Stimulated activated CD4-positive, alpha-beta T cell treated with anti-CD3 and anti-CD28 coated beads, Interleukin-4, amount 100 ng/mL, for 4 hours (primary cell): ENCODE measurements at places on chromosomes 1 and 21.

DNA sequence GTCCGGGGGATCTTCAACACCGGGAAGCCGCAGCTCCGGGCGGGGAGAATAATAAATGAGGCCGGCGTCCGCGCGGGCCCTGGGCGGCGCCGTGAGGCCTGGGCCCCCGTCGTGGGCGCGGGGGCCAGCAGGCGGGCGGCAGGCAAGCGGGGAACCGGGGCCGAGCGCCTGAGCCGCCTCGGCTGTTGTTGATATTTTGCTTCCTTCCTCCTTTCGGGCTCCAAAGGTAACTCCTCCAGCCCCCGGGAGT is at the start of gene MEF2D:
MEF2D (minus strand) TSS at position 233 of the 250 bp plus-strand sequence. CDS start 17,483 bp downstream, outside the sequence.
- DNase-seq: no peak

GRCh38 chr1:18997508-18997907 is 41.0 kb upstream of the IFFO2 start:
- DNase-seq: no peak

DNA sequence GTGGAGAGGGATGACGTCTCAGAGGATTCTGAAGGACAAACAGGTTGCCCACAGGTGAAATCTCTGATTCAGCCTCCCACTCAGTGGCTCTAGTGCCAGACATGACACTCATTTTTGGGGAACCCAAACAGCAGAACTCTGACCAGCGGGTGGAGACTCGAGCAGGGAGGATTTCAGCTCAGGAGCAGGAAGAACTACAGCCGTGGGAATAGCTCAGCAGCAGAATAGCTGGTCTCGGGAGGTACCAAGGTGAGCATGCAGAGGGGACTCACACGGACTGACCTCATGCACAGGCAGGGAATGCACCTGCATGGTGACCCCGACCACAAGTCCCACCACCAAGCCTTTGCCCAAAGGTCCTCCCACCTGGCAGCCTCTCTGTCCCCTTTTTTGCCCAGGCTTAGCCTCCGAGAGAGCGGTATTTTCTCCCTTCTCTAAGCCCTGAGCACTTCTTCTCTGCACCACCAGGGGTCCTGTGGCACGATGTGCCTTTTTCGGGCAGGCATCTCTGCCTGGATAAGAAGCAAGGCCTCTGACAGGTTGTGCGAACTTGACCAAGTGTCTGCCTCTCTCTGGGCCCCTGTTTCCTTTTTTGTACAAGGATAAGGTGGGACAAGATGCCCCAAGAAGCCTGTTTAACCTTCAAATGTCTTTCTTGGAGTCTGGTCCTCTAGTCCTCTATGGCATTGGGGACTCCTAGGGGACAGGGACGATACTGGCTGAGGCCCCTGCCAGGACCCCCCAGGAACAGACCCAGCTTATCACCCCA is 8.8 kb upstream of the FGR start:
- DNase-seq: peak; percentile 56

DNA sequence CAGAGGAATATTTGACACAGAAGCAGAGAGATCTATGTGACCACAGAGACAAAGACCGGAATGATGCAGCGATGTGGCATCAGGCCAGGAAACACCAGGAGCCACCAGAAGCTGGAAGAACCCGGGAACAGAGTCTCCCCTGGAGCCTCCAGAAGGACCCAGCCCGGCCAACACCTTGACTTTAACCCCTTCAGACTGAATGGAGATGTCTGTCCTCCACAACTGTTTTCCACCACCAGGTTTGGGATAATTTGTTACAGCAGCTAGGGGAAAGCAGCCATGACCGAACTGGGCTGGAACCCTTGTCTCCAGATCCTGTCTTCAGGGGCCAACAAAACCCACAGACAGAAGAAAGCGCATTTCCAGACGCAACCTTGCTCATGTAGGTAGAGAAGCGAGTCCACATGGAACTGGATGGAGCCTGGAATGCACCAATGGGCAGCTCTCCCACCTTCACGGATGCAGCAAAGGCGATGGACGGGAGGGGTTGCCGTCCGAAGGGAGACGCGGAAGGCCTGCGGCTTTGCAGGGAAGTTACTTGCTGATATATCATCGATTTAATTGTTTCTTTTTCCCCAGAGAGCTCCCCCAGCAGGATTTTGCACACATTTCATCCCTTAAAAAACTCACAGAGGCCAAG is 396.6 kb downstream of the NPHP4 start:
- no peak for DNase-seq

- DNase-seq: no peak
Observed at GRCh38 chr21:31909153-31910073, 36.6 kb downstream of the HUNK start.

- DNase-seq: peak; percentile 74
Observed at GRCh38 chr1:15950302-15950701, 25.6 kb downstream of the ZBTB17 start.

DNA sequence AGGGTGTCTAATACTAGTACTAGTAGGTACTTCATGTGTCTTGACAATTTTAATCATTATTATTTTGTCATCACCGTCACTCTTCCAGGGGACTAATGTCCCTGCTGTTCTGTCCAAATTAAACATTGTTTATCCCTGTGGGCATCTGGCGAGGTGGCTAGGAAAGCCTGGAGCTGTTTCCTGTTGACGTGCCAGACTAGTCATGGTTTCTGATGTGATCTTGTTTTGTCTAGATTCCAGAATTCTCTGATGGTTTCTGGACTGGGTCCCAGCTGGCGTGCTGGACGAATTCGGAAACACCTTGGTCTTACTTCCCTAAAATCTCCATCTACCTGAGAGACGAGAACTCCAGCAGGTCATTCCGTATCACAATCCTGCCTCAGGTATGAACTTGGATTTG is 66.1 kb upstream of the FAM3B start:
- DNase-seq: no peak

GRCh38 chr21:38365521-38365920 is 108.7 kb downstream of the KCNJ15 start:
- no peak for DNase-seq

DNA sequence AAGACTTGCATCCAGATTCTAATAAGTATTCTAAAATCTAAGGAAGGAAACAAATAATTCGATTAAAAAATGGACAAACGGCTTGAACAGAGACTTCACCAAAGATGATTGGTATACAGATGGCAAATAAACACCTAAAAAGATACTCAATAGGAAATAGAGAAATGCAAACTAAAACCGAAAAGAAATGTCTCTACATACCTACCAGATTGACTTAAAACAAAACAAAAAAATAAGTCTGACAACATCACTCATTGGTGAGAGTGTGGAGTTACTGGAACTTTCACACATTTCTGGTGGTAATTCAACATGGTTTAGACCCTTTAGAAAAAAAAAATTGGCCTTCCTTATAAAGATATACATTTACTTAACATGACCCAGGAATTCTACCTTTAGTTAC is 869.8 kb downstream of the TTLL7 start:
- no peak for DNase-seq

- DNase-seq: no peak
Observed at GRCh38 chr21:38460171-38460742, 38.0 kb downstream of the ERG start.

DNA sequence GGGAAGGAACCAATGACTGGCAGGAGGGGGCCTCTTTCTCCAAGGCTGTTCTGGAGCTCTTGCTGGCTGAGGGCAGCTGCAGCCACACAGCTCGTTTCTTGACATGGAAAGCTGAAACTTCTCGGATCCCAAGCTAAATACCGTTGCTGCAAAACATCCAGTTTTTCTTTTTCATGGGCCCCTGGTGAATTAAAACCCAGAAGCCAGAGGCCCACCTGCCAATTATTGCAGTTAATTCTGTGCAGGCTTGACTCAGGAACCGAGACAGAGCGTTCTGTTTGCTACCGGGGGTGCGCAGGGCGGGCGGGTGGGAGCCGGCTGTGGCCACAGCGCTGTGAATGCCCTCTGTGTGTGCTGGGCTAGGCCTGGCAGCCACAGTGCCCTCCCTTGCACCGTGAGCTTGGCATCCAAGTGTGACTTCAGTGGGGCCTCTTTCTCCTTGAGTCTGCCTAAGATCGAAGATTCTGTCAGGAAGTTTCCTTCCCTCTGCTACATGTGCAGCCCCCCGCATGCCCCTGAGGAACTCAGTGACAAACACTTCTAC is 19.9 kb upstream of the KCNE2 start:
- DNase-seq: no peak

DNA sequence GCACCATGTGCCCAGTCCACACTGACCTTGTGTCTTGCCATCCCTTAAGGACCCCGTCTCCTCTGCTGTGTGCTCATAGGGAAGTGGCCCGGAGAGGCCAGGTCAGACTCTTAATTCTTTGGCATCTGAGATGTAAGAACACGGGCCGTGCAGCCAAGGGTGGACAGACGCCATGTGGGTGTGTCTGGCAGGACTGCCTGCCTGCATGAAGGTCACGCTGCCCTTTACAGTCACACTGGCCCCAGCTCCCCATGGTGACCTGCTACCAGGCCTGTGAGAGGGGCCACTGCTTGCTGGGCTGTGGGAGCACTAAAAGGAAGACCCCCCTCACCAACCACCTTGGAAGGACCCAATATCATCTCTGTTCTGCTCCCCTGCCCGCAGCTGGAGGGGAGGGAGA is 17.7 kb downstream of the DHRS3 start:
- no peak for DNase-seq

GRCh38 chr1:78224246-78224785 is 178.6 kb downstream of the GIPC2 start:
- DNase-seq: no peak

DNA sequence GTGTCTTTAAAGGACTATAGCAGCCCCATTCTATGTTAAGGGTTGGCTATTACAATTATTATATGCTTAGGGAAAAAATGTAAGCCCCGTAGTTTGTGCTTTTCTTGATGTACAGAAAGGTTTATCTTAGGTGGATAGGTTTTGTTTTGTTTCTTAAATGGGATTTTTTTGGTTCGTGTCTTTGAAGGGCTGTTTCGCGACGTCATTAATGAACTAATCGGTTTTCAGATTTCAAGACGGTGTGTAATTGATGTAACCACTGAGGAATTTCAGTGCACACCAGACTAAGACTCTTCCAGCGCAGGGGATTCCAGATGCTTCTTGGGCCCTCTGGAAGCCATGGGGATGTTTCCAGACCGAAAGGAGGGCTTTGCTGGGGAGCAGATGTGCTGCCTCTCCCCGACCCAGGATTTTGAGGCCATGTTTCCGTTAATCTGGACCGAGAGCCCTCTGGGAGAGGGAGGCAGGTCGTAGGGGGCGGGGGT is 4.8 kb upstream of the SIM2 start:
- no peak for DNase-seq

- no peak for DNase-seq
Observed at GRCh38 chr1:84164567-84165021, 20.5 kb downstream of the PRKACB start.
